ENCODE measurements at places on chromosomes 6 and 20.

- DNase-seq, result no peak
Observed at GRCh38 chr6:157830354-157831017, 7.4 kb downstream of the SNX9 start.

DNA sequence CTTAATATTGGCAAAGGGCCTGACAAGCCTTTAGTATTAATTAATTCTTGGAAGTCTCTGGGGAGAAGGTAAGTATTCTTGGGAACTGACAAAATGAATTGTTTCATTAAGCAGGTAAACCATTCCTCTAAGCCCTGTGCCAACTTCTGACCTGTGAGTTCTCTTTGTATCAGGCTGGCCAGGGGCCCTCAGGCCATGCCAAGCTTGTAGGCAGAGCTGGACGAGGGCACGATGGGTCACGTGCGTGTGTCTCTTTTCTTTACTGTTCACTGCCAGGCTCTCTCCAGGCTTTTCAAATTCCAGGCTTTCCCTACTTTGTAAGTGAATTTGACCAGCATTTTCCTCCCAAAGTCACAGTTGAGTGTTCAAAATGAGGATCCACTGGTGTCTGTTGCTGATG, 112.4 kb downstream of the NRN1 start:
- DNase-seq, result no peak

DNA sequence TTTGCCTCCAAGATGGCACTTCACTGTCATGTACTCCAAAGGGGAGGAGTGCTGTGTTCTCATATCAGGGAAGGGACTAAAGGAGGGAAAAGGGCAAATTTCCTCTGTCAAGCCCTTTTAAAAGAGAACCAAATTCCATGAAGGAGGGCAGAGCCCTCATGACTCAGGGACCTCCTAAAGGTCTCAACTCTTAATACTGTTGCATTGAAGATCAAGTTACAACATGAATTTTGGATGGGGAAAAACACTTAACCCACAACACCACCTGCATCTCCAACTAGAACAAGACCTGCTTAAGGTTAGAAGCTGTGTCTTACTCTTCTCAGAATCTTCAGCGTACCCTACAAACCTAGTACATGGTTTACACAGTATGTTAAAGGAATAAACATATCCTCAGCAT, 23.7 kb upstream of the FBXO30 start:
- no peak for DNase-seq

DNA sequence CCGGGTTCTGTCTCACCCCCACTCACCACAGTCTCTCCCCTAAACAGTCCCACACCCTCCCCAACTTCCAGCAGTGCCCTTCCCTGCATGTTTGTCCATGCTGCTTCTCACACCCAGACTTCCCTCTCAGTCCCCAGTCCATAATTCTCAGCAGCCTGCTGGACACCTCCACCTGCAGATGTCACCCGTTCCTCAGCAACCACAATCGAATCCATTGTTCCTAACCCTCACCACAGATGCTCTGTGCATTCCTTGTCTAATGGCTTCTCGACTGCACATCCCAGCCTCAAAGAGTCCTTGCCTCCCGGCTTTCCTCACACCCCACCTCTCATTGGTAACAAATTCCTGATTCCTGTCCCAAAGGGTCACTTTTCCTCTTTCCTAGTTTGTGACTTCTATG, 55.6 kb downstream of the GOPC start:
- no peak for DNase-seq

DNA sequence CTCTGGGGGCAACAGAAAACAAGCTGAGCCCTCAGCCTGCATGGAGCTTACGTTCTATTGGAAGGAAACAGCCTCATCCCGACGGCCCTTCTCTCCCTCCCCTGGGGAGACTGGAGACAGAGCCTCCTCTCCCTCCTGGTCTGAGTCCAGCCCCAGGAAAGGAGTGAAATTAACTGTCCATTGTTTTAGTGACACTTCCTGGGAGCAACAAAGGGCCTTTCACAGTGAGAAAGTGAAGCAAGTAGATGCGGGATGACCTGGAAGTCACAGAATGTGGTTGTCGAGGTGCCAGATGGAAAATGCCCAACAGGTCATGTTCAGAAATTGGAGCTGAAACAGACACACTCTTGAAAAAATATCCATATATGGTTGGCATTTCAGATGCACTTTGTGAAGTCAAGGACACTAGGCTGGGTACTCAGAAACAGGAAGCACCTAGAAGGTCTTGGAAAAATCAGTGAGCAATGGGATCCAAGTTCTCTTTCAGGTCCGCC, 77.8 kb downstream of the TFAP2C start:
- DNase-seq, result no peak

DNA sequence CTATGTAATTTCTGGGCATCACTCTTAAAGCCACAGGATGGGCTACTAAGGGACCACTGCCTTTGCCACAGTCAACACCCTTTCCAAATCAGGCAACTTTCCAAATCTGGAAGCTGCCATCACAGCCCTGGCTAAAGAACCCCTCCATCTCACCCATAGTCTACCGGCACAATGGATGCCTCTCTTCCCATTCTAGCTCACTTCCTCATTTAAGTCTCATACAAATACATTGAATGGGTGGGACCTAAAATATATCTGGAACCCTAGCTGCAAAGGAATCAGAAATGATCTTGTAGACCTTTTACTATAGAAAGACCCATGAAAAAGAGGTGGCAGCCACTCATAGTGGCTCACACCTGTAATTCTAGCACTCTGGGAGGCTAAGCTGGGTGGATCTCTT, 3.3 kb upstream of the TREML4 start:
- DNase-seq, result no peak

- no peak for DNase-seq
Observed at GRCh38 chr20:47568837-47569410, 67.2 kb downstream of the NCOA3 start.

GRCh38 chr20:40497899-40498691, 190.9 kb downstream of the MAFB start:
- no peak for DNase-seq

DNA sequence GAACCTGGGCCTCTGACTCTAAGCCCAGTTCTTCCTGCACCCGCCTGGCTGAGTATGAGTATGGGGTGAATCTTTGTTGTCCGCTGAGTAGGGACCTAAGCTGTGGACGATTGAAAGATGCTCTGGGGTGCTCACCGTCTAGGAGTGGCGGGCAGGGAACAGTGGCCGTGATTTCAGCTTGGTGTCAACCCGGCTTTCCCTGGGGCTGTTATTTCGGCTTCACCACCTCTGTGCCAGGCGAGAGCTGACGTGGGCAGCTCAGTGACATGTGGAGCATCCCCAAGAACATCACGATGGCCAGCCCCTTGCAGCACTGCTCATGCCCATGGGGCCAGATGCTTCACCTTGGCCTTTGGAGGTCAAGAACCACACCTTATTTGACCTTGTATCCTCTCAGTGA, 102.6 kb downstream of the TOX2 start:
- no peak for DNase-seq

GRCh38 chr20:62752671-62753501, 43.4 kb upstream of the MRGBP start:
- no peak for DNase-seq

DNA sequence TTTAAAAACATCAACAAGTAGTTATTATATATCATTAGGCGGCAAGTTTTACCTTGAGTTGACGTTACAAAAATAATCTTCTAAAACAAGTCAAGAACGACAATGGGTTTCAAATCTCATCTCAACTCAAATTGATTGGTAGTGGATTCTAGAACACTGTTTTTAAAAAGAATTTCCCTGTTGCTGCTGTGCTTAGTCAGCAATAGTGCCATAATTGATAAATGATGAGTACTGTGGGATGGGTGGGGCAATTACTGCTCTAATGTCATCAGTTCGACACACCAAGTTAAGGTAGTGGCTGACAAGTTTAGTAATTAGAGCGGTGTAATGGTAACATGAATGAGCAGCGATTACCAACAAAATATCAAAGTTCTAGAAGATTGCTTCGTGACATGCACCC, 73.4 kb upstream of the HTR1B start:
- no peak for DNase-seq

GRCh38 chr20:51080516-51080915, 57.6 kb upstream of the KCNG1 start:
- no peak for DNase-seq

DNA sequence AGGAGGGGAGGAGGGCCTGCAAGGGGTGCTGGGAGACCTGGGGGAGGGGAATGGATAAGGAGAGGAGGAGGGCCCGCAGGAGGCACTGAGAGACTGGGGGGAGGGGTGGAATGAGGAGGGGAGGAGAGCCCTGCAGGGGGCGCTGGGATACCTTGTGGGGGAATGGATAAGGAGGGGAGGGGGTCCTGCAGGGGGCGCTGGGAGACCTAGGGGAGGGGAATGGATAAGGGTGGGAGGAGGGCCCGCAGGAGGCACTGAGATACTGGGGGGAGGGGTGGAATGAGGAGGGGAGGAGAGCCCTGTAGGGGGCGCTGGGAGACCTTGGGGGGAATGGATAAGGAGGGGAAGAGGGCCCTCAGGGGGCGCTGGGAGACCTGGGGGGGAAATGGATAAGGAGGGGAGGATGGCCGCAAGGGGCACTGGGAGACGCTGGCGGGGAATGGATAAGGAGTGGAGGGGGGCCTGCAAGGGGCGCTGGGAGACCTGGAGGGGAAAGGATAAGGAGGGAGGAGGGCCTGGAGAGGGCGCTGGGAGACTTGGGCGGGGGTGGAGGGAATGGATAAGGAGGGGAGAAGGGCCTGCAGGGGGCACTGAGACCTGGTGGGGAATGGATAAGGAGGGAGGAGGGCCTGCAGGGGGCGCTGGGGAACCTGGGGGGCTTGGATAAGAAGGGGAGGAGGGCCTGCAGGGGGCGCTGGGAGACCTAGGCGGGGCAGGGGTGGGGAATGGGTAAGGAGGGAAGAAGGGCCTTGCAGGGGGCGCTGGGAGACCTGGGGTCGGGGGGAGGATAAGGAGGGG, 1.3 kb upstream of the CTCFL start:
- DNase-seq, result no peak

DNA sequence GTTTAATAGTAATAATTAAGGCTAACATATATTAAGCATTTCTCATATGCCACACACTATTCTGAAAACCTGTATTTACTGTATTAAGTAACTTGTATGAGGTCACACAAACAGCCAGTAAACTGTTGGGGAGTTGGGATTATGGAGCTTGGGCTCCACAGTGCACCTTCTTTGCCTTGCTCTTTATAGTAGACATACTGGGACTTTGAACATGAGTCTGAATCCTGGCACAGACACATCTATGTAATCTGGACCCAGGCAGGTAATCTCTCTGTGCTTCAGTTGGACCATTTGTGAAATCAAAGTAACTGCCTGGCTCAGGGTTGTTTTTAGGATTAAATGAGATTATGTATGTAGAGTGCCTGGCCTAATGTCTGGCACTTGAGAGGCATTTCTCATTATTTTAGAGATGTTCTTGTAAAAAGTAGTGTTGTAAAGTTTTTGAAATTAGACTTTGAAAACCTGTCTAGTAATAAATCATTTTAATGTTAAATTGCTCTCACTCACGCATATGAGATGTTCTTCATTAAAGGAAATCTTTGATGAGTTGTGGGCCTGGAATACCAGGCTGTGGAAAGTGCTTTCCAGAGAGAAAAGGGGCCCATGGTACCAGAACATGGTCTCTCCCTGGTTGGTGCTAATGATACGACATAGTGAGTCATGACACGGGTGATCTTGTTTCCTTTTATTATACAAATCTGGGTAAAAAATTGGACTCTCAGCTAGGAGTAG, 34.3 kb downstream of the LRRC1 start:
- DNase-seq, result no peak

DNA sequence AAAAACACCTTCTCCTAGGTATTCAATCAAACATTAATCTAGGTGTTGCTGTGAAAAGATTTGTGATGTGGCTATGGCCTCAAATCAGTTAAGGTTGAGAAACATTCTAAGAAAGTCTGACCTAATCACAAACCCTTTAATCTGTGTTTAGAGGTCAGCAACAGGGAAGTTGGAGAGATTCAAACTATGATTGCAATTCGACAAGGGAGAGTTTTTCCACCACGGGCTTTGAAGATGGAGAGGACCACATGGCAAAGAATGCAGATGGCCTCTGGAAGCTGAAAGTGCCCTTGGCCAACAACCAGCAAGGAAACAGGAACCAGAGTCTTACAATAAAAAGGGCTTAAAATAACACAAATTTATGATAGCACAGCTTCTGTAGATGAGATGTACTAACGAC, 29.6 kb upstream of the LGSN start:
- no peak for DNase-seq

DNA sequence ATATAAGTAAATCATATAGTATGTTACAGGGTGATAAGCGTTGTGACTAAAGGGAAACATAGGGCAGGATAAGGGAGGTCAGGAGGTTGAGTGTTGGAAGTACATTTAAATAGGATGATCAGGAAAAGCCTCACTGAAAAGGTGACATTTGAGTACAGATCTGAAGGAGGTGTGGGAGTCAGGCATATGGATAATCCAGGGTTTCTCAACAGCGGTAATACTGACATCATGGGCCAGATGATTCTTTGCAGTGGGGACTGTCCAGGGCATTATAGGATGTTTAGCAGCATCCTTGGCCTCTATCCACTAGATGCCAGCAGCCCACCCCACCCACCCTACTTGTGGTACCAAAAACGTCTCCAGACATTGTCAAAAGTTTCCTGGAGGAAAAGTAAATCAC, 292.6 kb upstream of the PREP start:
- DNase-seq, result no peak

- DNase-seq, result no peak
Observed at GRCh38 chr6:136077834-136078576, 172.1 kb downstream of the MTFR2 start.

- DNase-seq, result no peak
Observed at GRCh38 chr6:169539176-169539897, 162.5 kb downstream of the WDR27 start.

DNA sequence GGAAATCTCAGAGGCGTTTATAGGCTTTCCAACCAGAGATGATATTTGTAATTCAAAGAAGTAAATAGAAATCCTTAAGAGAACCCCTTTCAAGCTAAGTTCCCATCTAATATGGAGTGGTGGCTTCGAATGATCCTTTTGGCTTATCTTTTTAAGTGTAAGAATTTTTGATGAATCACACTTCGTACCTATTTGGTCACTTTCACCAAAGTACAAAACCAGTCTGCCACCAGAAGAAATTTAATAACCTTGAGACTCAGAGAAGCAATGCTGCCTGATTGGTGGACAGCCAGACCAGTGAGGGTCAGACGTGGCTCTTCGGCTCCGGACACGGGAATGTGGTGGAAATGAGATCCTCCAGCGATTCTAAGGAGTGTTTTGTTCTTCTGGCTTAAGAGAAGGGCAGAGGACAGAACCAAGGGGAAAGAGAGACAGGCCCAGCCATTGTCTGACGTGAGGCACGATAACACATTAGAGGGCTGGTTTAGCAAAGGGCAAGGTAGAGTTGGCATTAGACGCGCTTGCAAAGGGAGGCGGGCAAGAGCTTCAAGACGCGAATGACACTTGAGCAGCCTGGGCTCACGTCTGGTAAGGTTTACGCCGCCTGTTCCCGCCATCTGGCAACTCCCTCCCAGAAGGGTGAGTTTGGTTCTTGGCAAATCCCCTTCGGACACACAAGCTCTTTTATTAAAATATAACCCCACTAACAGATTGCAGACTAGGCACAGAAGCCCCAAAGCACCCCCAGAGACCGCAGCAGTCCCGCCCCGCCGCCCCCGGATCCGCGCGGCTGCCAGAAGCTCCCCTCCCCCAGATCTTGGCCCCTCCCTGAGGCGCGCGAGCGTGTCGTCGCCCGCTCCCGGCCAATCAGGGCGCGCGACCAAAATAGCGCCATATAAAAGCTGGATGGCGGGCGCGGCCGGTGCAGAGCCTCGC, 50.0 kb upstream of the EZR start:
- peak; percentile 99 for DNase-seq

- DNase-seq, result no peak
Observed at GRCh38 chr20:44837946-44838345, 27.6 kb upstream of the RIMS4 start.

GRCh38 chr6:11851387-11851786, 72.8 kb upstream of the ADTRP start:
- no peak for DNase-seq

- no peak for DNase-seq
Observed at GRCh38 chr20:584161-584970, 25.7 kb downstream of the TCF15 start.
